NCI-H774 (cell line): ENCODE measurements at places on chromosomes 6 and 20.

DNA sequence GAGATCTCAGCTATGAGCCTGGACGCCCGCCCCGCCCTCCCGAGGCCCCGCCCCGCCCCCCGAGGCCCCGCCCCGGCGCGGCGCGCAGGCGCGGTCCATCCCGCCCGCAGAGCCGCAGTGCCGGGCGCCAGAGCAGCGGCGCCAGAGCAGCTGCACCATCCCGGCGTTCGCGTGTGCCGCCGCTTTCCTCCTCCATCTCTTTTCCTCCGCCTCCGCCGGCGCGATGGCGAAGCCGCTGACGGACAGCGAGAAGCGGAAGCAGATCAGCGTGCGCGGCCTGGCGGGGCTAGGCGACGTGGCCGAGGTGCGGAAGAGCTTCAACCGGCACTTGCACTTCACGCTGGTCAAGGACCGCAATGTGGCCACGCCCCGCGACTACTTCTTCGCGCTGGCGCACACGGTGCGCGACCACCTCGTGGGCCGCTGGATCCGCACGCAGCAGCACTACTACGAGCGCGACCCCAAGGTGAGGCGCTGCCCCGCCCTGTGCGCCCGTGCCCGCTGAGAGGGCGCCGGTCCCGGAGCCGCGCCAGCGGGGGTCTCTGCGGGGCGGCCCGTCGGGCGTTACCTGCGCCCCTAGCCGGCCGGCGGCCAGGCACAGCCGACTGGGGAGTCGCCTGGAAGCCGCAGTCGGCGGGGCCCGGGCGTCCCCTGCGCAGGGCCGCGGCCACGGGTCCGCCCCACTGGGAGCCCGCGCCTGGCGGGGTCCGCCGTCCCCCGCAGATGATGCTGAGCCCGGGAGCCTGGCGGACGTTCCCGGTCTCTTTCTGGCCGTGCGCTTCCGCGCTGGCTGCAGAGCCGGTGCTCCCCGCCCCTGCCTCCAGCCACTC is at the start of gene PYGB:
Gene PYGB, plus strand, starts transcription at position 130 of the 830 bp plus-strand sequence. Its CDS starts 94 bp downstream, at position 224.
- peak; percentile 70 for DNase-seq

DNA sequence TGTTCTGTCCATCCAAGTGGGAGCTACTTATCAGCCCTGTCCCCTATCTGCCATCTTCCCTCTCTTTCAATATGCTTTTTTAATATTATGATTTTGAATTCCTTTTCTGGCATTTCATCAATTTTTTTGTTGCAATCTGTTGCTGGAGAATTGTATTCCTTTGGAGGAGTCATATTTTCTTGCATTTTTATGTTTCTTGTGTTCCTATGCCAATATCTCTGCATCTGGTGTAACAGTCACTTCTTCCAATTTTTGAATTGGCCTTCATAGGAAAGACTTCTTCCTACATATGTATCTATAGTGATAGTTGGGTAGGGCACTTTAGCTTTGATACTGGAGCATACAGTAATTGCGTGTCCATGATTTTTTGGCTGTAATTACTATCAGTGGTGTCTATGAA is 70.1 kb downstream of the ZC2HC1B start:
- no peak for DNase-seq

GRCh38 chr20:50618537-50618936 is 72.8 kb downstream of the RIPOR3 start:
- no peak for DNase-seq

GRCh38 chr6:140987364-140988155 is 1145.2 kb upstream of the GJE1 start:
- no peak for DNase-seq

DNA sequence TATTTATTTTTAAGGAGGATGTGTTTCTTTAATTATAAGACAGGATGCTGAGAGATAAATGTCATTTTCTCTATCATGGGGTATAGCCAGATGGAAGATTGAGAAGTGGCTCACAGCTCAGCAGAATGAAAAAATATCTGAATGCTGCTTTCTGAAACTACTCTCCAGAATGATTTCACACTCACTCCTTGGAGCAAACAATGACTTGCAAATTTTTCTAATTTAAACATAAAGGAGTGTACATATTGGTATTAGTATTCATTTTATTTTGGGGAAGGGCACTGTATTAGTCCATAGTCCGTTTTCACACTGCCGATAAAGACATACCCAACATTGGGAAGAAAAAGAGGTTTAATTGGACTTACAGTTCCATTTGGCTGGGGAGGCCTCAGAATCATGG is 52.4 kb upstream of the TRIM26 start:
- DNase-seq, result no peak

GRCh38 chr6:158032354-158032733 is 50.7 kb downstream of the SYNJ2 start:
- DNase-seq, result no peak

GRCh38 chr6:53065266-53066076 is at the start of gene FBXO9:
Gene FBXO9 (plus strand): TSS chr6:53065404. CDS start chr6:53065790, 386 bp downstream.
- DNase-seq, result peak; percentile 52

- no peak for DNase-seq
Observed at GRCh38 chr6:152184573-152184916, 377.1 kb downstream of the ESR1 start.

DNA sequence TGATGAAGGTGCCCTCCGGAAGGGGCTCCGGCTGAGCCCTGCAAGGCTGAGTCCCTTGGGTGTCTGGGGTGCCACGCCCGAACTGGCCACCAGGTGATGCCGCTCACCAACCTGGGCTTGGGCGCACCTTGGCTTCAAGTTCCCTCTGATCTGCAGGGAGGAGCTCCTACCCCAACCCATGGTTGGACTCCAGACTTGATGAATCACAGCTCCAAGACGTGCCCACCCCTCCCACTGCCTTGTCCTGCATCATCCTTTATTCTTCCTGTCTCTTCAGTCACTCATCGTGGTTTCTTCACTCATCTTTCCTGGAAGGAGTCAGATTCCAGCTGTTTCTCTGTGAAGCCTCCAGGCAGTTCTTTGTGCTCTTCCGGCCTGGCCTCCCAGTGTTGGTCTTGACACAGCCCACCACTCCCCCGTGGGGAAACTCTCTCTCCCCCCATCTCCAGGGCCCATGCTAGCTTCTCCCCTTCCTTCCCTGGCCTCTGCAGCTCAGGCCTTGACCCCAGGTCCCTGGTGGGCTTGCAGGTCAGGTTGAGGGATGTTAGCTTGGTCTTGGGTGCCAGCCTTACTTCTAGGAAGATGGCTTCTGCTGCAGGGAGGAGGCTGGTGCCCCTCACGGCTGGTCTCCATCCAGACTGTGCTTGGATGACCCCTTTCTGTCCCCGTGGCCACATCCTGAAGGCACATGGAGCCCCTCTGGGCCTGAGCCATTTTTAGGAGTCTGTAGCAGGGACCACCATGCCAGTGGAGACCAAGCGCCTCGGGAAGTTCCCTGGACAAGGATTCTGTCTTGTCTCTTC is 2.6 kb upstream of the ZBP1 start:
- no peak for DNase-seq

DNA sequence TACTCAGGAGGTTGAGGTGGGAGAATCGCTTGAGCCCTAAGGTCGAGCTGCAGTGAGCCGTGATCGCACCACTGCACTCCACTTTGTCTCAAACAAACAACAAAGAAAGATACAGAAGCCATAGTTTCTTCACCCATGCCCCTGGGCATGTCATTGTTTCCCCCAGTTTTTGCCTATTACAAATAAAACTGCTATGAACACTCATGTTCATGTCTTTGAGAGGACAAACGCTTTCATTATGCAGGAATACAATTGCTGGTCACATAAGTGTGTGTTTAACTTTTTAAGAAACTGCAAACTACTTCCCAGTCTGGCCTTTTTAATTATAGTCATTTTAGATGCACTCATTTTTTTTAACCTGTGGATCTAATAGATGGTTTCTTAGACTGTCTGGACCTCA is 12.2 kb upstream of the TTPAL start:
- no peak for DNase-seq

GRCh38 chr20:50273601-50274491 is 83.2 kb downstream of the CEBPB start:
- DNase-seq, result no peak

- DNase-seq, result no peak
Observed at GRCh38 chr20:35252037-35252461, 25.6 kb downstream of the MMP24 start.

DNA sequence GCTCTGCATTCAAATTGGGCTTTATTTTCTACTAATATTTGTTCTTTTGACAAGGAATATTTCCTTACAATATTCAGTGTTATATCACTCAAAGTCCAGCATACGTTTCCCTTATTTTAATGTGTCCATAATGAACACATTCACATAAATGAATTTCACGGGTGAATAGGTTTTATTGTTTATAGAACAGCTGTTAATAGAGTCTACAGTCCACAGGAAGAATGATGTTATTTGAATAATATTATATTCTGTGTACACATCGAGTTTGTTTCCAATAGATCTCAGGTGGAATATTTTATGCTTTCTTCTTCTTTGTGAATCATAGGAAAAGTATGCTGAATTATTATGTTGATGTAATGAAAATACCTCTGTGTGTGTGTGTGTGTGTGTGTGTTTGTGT is 582.4 kb downstream of the CDH26 start:
- DNase-seq, result peak; percentile 40

GRCh38 chr6:40383348-40384115 is 203.6 kb downstream of the LRFN2 start:
- no peak for DNase-seq

GRCh38 chr6:55819811-55820210 is 55.6 kb downstream of the BMP5 start:
- DNase-seq, result no peak

GRCh38 chr6:98641949-98642719 is 192.2 kb upstream of the POU3F2 start:
- no peak for DNase-seq

DNA sequence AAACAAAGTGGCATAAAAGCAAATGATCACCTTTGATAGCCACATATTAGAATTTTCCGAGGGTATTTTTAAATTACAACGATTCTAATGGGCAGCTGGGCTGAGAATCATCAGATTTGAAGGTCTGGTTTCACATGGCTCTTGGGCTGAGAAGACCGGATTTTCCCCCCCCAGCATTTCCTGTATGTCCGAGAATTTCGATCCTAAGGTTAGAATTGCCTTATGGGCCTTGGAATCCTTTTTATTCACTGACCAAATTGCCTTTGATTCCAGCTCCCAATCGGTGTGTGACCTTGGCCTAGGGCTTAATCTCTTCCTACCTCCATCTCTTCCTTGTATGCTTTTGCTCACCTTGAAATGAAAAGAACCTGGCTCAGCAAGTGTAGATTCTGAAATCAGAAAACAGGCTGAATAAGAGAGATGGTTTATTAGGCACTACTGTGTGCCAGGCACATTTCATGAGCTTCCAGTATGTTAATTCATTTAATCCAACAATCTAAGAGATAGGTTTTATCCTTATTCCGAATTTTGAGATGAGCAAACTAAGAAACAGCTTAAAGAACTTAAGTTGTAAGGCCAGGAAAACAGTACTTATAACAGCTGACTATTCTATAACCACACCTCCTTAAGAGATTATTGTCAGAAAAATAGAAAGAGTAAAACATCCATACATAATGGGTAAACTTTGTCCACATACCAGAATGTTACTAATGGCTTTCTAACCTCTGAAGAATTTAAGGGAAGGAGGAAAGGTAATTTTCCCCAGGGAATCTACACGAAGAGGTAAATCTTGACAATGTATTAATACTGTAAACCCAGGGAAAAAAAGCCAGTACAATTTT is 39.4 kb downstream of the HFE start:
- no peak for DNase-seq

GRCh38 chr6:116016846-116017545 is 43.7 kb downstream of the FRK start:
- DNase-seq, result peak; percentile 84

DNA sequence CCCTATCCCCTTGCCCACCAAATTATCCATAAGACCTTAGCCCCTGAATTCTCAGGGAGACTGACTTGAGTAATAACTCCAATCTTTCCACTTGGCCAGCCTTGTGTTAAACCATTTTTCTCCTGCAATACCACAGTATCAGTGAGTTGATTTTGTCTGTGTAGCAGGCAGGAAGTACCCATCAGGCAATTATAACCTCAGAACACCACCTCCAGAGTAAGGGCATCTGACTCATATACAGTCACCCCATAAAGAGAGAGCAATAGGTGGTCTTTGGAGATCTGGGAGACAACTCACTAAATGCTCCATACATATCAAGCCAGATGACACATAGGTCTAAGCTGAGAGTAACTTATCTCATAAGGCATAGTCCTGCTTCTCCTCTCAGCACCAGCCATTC is 83.7 kb downstream of the FILIP1 start:
- DNase-seq, result no peak

GRCh38 chr6:4780360-4780812 is 4.2 kb downstream of the CDYL start:
- no peak for DNase-seq

DNA sequence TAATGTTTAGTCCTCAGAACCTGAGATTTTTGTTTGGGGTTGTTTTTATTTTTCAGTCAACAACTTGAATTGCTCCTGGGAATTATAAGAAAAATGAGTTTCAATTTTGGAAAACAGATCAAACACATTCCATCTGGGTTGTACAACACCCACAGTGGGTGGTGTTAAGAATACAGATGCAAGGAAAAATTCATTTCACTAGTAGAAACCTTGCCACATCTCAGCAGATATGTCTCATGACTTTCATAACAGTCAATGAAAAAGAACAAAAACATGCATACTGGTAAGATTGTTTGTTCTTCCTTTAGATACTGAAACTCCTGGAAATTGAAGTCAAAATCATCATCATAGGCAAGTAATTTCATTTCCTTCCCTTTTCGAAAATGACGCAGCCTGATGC is 78.9 kb downstream of the MOXD1 start:
- DNase-seq, result no peak

DNA sequence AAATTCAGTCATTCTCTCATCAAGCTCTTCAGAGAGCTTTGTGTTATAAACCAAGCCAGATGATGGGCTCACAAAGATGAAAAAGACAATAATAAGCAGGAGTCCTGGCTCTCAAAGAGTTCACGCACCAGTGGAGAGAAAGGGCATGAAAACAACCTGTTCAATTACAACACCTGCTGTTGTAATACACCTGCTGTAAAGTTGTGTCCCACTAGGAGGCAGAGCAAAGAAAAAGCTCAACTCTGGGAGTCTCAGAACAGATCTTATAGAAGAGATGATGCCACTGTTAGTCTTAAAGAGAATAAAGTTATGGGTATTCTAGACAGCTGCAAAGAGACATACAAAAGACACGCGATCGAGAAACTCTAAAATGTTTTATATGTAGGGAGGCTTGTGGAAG is 100.6 kb downstream of the DCDC2 start:
- DNase-seq, result peak; percentile 3

GRCh38 chr6:69090132-69090531 is 455.1 kb downstream of the ADGRB3 start:
- DNase-seq, result no peak

- DNase-seq, result no peak
Observed at GRCh38 chr6:163248051-163248450, 166.5 kb upstream of the QKI start.

DNA sequence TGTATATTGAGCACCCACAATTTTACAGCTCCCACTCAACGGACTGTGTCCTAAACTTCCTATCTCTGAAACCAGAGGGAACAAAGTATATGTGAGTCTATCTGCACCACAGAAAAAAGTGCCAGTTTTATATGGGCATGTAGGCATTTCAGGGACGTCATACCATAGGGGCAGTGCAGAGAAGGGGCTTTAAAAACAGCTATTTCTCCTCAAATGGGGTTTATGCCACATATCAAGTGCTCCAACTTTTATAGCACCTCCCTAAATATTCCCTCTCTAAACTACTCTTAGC is 28.9 kb upstream of the ASF1A start:
- DNase-seq, result no peak
